ENCODE measurements at places on chromosomes 12 and 14. TPM values are rescaled to one million over a fixed set of nuclear protein-coding genes. Genes with fewer than 3 reads are reported as not detected.

- DNase-seq: no peak
Observed at GRCh38 chr14:59186306-59186705, 2.2 kb upstream of the DAAM1 start.

DNA sequence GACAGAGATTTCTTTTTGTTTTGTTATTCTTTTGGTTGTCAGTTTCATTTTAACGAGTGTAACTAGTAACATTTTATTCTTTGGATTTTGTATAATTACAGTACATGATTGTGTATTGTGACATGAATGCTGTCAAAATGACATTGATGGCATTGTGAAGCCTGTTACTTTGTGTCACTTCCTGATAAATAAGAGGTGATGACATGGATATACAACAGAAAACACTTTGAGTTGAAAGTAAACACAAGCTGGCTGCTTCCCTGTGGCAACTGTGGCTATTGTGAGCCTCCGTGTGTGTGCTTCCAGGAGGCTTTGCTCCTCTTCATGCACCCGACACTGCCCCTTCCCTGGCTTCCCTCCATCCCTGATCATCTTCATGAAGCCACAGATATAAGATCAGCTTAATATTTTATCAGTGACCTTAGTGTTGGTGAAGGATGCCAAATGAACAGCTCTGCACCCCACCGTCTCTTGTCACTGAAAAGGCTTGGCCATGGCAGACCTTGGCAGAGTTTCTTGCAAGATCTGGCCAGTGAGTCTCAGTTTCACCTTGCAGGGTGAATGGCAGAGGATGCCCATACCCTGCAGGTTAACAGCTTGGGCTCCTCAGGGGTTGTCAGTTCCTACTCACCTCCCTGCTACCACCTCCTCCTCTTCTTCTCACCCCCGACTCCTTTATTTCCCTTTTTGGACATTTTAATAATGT lies 191.9 kb downstream of the EPS8 start:
- no peak for DNase-seq

GRCh38 chr14:106790189-106791036 lies 1264.0 kb downstream of the TMEM121 start:
- peak; percentile 64 for DNase-seq

GRCh38 chr12:95942524-95943329 lies at the start of gene CCDC38:
Gene CCDC38 (minus strand): TSS chr12:95942614. CDS start chr12:95936509, 6,105 bp downstream.
- DNase-seq: peak; percentile 74

DNA sequence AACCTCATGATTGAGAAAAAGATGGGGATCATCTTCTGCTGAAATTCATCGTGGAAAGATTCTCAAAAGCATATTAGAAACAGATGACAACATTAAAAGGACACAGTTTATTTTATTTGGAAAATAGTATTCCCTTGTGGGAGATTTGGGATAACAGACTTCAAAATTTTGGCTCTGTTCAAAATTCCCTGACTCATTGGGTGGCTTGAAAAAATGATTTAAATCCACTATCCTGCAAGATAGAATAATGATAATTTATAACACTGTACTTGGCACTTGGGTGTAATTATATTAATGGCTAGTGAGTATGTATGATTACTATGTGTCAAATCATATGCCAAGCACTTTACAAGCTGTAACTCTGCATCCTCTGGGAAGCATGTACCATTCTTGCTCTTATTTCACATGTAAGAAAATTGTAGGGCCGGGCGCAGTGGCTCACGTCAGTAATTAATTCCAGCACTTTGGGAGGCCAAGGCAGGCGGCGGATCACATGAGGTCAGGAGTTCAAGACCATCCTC lies 128.8 kb downstream of the LMNTD1 start:
- DNase-seq: no peak

DNA sequence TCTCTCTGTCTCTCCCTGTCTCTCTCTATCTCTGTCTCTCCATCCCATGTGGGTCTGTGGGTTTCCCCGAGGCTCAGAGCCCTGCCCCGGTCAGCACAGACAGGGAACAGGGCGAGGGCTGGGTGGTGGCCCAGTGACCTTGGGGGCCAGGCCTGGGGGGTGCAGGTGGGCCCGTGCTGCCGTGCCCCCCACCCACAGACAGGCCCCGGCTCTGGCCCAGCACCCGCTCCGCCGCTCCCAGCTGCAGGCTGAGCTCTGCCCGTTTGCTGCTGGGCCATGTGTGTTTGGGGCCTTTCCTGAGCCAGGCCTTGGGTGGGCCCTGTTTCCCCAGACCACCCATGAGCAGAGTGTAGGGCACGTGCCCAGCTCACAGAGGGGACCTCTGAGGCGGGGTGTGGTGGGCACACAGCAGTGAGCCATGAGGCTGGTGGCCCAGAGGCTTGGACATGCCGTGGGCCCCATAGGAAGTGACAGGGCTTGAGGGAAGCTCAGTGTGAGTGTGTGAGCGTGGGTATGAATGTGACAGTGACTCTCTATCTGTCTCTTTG lies 51.0 kb downstream of the TMEM121 start:
- DNase-seq: no peak

EPYC gene
- total RNA-seq: not detected

POP5 gene
- 50.9 TPM for total RNA-seq
